ENCODE measurements at places on chromosomes 3 and 15. TPM values are rescaled to one million over a fixed set of nuclear protein-coding genes. Genes with fewer than 3 reads are reported as not detected.

- no peak for ATAC-seq
Observed at GRCh38 chr3:100123112-100123511, 8.8 kb upstream of the FILIP1L start.

DNA sequence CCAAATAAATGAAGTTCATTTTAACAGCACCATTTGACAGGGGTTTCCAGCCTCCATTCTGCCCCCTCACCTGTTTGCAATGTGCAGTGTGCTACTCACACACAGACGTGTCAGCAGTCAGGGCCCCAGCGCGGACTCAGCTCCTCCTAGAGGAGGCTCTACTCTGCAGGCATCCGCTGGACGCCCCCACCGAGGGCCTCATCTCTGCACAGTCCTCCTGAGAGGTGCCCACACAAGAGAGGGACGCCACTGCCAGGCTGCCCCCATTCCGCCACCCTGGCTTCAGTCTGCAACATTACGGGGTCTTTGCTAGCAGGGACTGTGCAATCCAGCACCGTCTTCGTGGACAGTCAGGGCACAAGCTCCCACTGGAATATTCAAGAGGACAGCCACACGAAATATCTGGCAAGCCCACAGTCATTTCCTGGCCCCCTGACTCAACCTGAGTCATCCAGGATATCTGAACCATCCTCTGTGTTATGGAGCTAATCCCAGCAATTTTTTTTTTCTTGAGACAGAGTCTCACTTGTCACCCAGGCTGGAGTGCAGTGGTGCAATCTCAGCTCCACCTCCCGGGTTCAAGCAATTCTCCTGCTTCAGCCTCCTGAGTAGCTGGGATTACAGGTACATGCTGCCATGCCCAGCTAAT lies 255.0 kb downstream of the OCA2 start:
- ATAC-seq, result no peak

The ZCWPW2 gene
- 0.37 TPM for total RNA-seq

DNA sequence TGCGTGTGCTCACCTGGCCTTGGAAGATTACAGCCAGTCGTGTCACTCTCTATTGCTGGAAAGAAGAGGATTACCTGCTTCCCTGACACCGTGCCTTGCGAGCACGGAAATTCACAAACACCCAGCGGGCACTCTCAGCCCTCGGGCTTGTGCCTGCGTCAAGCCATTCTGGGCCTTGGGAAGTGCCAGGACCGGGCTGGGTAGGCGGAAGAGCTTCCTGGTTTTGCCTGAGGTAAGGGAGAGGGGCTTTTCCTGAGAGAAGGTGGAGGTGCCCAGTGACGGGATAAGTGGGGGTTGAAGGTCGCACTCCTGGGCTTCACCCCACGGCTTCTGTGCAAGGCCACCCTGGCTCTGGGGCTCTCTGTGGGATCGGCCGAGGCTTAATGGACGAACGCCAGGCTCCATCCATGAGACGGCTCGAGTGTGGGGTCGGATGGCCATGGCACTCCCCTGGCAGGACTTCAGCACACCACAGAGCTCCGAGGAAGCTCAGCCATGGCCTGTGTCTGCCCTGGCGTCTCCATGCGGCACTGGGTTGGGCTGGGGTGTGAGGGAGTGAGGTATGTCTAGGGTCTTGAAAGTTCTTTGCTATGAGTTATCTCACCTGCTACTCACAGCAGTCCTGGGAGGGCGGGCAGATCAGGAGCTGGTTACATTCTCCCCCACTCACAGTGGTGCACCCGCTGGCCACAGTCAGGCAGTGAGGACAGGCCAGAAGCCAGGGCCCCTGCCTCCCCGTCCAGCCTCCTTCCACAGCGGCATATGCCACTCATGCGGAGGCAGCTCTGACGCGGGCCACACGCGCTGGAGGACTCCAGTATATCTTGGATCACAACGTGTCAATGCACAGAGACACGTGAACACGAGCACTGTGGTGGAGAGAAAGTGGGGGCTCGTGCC lies 209.0 kb downstream of the XXYLT1 start:
- no peak for ATAC-seq

GRCh38 chr15:66905954-66906353 lies 159.4 kb upstream of the SMAD3 start:
- ATAC-seq, result no peak

- ATAC-seq, result peak; percentile 81
Observed at GRCh38 chr15:44450172-44450571, 22.7 kb downstream of the CTDSPL2 start.

DNA sequence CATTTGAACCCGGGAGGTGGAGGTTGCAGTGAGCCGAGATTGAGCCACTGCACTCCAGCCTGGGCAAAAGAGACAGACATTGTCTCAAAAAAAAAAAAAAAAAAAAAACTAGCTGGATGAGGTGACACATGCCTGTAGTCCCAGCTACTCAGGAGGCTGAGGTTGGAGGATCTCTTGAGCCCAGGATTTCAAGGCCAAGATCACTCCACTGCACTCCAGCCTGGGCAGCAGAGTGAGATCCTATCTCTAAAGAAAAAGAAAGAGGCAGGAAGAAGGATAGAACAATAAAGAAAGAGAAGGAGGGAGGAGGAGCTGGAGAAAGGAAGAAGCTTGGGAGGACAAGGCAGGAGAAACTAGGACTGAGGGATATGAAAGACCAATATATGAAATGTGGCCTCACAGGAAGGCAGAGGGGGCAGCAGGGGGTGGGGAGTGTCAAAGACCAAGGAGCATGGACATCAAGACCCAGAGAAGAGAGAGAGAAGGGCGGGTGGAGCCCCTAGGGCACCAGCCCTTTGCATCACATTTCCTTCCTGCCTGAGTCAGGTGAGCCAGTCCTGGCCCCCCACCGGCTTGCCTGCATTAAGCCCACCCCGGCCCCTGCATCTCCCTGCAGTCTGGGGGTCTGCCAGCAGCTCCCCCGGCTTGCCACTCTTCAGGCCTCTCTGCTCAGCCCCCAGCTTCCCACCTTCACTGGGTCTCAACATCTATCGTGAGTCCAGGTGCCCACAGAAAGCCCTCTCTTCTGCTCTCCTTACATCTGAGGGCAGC lies 11.5 kb downstream of the IGDCC3 start:
- no peak for ATAC-seq

DNA sequence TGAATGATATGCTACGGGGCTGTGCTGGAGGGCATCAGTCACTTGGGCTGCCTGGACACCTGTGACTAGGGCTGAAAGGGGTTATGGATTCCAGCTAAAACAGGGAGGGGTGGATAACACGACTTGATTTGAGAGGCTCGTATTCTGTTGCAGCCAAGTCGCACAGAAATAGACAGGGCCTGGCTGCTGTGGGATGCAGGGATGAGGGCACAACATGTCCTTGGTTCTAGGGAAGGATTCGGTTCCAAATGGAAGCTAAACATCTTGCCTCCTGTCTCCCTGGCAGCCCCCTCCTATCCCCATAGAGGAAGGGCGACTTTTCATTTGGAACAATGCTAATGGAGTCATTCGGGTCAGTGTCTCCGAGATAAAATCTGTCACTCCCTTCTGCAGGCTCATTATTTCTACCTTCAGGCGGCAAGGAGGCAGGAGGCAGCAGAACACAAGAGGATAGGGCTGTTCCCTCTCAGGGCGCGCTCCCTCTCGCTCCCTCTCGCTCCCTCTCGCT lies 433.8 kb upstream of the RBMS3 start:
- ATAC-seq, result no peak

DNA sequence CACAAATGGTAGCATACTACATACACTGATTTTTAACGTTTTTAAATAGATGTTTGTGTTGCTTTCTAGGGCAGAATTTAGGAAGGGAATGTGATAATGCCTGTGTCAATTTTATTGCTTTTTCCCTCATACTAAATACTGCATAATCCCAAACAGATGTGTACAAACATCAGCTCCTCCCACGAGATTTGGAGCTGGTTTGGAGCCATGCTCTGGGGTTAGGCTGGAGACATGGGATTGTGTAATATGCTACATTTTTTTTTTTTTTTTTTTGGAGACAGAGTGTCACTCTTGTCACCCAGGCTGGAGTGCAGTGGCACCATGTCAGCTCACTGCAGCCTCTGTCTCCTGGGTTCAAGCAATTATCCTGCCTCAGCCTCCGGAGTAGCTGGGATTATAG lies 80.1 kb downstream of the EBLN2 start:
- ATAC-seq, result no peak

DNA sequence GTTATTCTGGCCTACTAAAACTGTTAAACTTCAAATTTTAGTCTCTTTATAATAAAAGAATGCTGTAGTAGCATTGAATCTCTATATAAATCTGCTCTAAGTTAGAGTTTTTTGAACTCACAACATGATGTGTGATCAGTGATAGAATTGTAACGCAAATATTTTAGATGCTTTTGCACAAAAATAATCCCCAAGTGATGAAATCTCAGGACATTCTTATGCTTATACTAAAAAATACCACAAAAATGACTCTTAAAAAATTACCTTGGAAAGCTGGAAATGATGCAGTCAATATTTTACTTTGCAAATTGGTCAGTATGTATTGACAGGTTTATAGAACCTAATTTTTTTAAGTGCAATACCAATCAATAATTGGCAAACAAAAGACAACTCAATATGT lies 375.3 kb downstream of the TBC1D5 start:
- no peak for ATAC-seq

The NRROS gene
- 26.5 TPM for total RNA-seq

- ATAC-seq, result no peak
Observed at GRCh38 chr15:41411031-41411430, 5.9 kb upstream of the RTF1 start.

DNA sequence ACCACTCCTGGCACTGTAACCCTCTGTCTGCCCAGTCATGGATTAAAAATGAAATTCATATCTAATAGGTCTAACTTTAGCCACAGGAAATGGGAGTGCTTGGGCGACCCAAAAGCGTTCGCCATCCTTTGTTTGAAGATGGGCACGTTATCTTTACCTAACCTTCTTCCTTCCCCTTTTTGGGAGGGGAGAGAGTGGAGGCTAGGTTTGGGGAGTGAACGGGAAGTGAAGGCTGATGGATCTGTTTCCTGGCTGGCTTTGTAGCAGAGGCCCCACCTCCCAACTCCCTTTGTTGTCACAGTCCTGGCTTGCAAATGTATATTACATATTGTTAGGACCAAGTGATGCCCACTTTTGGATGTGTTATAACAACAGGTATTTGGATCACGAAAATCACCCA lies 98.1 kb upstream of the ARHGEF3 start:
- no peak for ATAC-seq

Data from activated T-helper 17 cell treated with anti-CD3 and anti-CD28 coated beads, Interleukin-2, amount 50 U/mL, for 72 hours (primary cell).